ENCODE measurements at places on chromosomes 7 and 10. TPM values are rescaled to one million over a fixed set of nuclear protein-coding genes. Genes with fewer than 3 reads are reported as not detected.

The SPDYE6 gene
- total RNA-seq = not detected

The SNX10 gene
- not detected for total RNA-seq

The NOS3 gene
- total RNA-seq = 3.9 TPM

The LIPJ gene
- not detected for total RNA-seq

Data from hair follicle dermal papilla cell (primary cell).